ENCODE measurements at places on chromosomes 6 and 20.

DNA sequence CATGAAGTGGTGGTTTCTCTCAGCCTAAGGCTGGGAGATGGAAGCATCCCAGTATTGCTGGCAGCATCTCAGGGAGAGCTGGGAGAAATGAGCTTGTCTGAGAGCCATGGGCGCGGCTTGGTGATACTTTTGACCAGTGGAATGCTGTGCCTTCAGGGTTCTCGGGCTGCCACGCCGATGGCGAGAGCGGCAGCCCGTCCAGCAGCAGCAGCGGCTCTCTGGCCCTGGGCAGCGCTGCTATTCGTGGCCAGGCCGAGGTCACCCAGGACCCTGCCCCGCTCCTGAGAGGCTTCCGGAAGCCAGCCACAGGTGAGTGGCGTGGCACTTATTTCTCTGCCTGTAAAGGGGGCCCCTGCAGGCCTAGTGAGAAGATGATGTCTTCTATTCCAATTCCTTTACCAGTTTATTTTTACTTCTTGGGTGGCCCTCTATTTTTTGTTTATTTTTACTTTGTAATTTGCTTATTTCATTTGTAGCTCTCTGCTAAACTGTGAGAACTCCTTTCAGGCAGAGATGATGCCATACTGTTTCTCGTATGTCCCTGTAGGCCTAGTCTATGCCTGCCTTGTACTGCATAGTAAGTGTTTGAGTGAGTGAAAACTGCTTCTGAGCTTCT is 71.7 kb downstream of the ASXL1 start:
- DNase-seq: no peak

DNA sequence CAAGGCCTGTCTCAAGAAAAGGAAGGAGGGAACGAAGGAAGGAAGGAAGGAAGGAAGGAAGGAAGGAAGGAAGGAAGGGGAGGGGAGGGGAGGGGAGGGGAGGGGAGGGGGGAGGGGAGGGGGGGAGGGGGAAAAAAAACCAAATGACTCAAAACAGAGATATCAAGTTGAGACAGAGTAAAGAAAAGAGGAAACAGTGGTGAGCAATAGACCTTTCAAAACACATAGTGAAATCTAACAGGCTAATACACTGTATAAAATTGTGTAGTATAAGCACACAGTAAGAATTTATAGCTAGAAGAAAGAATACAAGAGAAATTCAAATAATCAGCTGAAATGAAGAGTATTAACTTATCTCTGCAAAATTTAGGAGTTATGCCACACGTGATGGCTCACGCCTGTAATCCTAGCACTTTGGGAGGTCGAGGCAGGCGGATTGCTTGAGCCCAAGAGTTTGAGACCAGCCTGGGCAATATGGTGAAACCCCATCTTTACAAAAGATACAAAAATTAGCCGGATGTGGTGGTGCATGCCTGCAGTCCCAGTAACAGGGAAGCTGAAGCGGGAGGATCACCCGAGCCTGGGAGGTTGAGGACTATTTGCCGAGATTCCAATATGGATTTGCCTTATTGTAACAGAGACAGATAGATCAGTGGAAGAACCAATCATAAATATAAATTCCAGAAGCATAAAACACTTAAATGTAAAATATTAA is 123.2 kb downstream of the PRND start:
- DNase-seq: no peak

GRCh38 chr6:42820512-42821340 is 38.9 kb downstream of the BICRAL start:
- DNase-seq: no peak

- no peak for DNase-seq
These were observed 44.6 kb upstream of the LRFN2 start for GRCh38 chr6:40631744-40632143.

DNA sequence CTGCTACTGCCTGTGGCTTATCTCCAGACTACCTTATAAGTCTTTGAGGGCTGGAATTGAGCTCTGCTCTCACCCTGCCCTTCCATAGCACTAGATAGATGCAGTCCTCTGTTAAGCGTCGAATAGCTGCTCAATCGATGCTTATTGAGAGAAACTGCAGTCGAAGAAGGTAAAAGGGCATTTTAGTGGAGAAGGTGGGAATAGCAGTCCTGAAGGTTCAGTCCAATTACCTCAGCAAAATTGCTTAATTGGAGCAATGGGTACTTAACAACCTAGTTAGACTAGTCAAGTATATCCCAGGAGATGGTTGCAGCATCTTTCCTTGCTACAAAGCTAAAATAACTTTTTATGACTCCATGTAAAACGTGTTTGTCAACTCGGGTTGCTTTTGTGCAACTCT is 66.8 kb upstream of the NT5E start:
- DNase-seq: no peak

DNA sequence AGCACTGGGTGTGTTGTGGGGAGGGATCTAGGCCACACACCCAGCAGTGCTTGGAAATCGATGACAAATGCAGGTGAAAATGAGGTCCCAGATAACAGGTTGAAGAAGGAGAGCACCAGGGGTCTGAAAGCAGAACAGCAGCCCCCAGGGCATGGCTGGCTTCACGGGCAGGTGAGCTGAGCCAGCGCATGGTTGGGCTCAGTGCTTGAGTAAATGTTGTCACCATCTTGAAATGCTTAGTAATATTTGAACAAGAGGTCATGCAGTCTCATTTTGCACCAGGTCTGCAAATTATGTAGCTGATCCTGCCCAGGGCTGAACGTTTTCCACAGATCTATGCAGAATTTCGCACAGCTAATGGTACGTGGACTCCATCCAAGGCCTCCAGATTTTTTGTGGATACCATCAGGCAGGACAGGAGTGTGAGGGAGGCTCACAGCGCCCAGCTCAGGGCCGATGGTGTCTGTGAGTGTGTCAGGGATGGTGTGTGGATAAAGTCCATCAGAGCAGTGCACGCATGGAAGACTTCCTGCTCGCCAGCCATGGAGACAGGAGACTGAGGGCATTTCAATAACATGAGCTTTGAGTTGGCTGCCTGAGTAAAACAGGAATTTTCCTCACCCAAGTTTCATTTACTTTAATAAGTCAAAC is 53.1 kb upstream of the SNX9 start:
- no peak for DNase-seq
